ENCODE measurements at places on chromosomes 3 and 15.
A peak's percentile ranks its signal among the peaks of the same experiment; 100 is the strongest.

- no peak for DNase-seq
Measured at GRCh38 chr3:46143951-46144473, 64.1 kb downstream of the CCR1 start.

- no peak for DNase-seq
Measured at GRCh38 chr3:140753865-140754754, 76.2 kb downstream of the TRIM42 start.

DNA sequence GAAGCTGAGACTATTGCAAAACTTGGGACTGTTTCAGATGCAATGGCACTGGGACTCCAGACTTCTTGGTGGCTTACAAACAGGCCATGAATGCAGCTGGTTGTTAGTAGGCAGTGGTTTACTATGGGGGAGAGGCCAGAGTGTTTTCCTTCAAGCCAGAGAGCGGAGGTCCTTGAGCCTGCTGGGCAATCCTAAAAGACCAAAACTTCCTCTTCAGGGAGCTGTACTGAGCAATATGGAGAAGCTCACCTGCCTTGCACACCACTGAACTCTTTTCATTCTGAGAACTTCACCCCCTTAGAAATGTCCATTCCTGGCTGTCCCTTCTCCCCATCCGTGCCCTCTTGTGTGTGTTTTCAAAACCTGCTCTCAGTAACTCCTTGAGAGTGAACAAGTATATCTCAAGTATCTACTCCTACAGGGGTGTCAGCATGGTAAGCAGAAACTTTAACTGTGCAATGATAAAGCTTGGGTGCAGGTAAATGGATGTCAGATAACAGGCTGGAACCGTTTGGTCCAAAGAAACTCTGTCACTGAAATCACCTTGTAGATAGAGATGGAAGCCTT is 213.9 kb downstream of the CLSTN2 start:
- no peak for DNase-seq

DNA sequence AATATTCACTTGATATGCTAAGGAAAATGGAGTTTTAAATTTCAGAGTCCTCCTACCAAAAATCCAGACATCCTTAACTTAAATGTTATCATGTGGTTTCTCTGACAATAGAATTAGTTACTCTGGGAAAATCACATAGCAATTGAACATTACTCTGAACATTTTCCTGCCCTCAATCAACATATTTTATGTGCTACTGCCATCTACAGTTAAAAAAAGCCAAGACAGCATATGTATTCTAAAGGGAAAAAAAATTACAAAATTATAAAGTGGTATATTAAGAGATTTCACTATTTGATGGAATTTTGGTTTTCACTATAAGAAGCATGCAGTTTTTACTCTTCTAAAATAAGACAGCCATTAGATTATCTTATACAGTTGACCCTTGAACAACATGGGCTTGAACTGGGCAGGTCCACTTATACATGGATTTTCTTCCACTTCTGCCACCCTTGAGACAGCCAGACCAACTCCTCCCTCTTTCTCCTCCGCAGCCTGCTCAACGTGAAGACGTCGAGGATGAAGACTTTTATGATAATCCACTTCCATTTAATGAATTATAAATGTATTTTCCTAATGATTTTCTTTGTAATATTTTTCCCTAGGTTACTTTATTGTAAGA is 122.3 kb downstream of the ATP1B3 start:
- DNase-seq = no peak

DNA sequence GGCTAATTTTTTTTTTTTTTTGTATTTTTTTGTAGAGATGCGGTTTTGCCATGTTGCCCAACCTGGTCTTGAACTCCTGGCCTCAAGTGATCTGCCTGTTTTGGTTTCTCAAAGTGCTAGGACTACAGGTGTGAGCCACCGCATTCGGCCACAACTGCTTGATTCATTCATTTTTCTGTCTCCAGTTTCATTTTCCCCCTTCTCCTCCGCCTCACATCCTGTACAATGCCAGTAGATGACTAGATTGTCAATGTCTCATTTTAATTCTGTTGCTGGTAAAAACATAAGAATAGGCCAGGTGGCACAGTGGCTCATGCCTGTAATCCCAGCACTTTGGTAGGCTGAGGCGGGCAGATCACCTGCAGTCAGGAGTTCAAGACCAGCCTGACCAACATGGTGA is 12.0 kb upstream of the ZNF592 start:
- no peak for DNase-seq

DNA sequence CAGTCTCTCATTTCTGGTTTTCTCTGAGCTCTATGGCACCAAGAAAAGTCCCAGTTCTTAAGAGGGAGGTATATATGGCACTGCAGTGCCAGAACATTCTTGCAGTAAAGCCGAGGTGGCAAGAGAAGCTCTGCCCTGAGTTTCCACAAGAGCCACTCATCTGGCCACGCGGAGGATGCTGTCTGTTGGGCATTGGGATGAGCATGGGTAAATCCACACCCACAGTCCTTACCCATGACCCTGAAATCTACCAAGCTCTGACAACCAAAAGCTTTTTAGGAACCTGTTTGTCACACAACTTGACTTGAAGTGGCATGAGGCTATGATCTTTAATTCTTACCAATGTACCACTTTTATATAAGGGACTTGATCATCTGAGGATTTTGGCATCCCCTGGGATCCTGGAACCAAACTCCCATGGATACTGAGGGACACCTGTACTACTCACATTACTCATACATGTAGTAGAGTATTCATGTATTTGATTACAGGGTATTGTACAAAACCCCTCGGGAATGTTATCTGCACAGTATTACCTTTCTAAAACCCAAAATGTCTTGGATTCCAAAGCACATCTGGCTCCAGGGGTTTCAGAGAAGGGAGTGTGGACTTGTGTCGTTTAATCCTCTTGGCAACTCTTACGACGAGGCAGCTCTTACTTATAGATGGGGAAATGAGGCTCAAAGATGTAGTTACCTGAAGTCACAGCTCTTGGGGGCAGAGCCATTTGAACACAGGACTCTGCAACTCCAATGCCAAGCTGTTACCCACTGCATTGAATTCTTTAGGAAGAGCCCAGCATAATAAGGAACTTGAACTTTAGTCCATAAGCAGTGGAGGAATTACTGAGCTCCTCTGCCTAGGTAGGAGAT is 8.8 kb downstream of the RPL32 start:
- no peak for DNase-seq

GRCh38 chr3:15875016-15875689 is 77.4 kb upstream of the ANKRD28 start:
- no peak for DNase-seq

GRCh38 chr3:120678331-120678947 is 3.6 kb downstream of the HGD start:
- peak; percentile 54 for DNase-seq

DNA sequence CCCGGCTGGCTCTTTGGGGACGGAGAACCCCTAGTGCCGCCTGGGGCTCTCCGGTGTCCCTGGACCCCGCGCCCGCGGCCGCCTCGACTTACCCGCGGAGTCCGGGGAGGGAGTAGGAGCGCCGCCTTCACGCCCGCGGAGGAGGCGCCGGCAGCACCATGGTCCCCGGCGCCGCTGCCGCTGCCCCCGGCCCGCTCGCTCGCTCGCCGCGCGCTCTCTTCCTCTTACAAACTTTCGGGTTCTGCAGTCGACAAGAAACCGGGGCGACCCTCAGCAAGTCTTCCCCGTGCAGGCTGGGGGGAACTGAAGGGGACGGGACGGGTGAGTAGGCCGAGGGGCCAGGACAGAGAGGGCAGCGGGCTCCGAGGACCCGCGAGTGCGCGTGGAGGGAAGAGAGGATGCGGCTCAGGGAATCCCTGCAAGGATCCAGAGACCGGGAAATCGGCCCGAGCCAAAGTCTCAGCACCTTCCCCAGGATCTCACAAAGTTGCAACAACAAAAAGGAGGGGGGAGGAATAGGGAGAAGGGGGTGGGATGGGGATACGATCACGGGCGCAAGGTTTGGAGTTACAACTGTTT is 2.0 kb downstream of the FOXP1 start:
- peak; percentile 8 for DNase-seq

DNA sequence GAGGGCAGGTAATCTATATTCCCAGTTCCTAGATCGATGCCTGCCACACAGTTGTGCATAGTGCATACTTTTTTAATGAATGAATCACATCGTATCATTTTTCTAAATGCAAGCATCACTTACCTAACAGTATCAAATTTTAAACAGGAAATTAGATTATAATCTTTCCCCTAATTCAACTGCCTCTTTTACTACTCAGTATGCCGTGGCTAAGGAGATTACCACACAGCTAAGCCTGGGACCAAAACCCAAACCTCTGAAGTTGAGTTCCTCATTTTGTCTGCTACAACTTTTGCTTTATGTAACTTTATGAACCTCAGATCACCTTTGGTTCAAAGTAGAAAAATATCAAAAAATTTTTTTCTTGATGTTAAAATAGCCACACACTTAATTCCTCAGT is 53.2 kb upstream of the FNDC3B start:
- DNase-seq = no peak

GRCh38 chr15:78203346-78204225 is 30.8 kb downstream of the ACSBG1 start:
- no peak for DNase-seq

- DNase-seq = no peak
Measured at GRCh38 chr15:69469467-69470201, 17.0 kb downstream of the RPLP1 start.

DNA sequence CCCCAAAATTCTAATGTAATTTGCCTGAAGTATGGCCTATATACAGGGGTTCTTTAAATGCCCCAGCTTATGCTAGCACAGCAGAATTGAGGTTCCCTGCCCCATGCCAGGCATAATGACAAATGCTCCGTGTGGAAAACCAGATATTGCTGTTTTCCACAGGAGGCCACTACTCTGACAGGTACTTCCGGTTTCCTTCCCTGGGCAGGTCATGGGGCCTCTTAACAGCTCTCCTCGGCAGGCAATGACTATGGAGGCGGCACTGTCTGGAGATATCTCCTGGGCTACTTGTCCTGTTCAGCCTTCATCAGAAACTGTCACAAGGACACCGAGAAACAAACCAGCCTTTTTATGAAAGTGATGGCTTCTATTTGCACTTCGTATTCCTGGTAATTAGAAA is 54.8 kb downstream of the SLC7A14 start:
- no peak for DNase-seq

- DNase-seq = no peak
Measured at GRCh38 chr3:104044002-104044401, 1322.7 kb upstream of the ALCAM start.

- DNase-seq = no peak
Measured at GRCh38 chr3:31948280-31948679, 32.8 kb downstream of the OSBPL10 start.

GRCh38 chr15:44159492-44159891 is 35.6 kb downstream of the FRMD5 start:
- DNase-seq = no peak

DNA sequence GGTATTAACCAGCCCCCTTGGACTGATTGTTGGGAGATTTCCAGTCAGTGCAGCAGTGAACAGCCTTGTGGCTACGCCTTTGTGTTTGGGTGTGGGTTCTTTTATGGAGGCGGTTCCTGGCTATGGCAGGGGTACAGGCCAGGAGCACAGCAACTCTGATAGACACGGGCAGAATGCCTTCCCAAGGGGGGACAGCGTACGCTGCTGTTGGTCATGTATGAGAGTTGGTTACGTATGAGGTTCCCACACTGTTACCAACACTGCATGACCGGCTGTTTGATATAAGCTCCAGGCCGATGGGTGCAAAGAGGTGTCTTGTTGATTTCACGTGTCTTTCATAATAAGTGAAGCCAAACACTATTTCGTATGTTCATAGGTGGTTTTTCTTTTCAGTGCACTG is 187.8 kb downstream of the NSMCE3 start:
- DNase-seq = no peak

DNA sequence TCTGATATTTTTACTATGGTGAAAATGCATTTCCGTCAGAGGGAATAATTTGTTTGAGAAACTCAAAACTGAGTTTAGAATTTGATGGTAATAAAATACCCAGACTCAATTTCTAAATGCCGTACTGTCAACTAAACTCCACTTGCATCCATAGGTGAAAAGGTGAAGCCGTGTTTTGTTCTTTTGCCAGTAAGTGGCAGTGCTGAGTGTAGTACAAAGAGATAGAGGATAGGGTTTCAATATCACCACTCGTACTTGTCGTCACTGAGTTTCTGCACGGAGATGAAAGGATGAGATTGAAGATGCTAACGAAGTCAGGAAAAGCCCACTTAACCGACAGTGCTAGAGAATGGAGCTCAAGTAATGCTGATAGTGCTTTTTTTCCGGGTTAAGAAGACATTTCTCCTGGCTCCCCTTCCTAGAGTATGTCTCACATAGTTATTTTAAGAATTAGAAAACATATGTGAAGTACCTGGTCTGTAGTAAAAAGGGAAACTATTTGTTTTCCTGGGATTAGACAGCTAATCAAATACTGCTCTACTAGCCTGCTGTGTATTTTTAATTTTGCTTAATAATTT is 345.1 kb downstream of the IL5RA start:
- DNase-seq = no peak

DNA sequence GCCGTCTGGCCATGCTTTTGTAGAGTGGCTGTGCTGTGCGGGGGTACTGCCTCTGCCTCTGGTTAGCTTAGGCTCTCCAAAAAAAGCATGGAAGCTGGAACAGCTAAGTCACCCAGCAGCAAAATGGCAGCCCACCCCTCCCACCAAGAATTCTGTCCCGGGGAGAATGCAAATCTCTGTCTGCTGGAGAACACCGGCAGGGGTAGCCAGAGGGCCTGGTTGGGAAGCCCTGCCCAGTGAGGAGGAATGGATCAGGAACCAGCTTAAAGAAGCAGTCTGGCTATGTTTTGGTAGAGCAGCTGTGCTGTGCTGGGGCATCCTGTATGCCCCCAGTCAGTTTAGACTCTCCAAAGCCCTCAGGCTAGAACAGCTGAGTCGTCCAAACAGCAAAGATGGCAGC is 56.2 kb upstream of the PTPRG start:
- DNase-seq = no peak

DNA sequence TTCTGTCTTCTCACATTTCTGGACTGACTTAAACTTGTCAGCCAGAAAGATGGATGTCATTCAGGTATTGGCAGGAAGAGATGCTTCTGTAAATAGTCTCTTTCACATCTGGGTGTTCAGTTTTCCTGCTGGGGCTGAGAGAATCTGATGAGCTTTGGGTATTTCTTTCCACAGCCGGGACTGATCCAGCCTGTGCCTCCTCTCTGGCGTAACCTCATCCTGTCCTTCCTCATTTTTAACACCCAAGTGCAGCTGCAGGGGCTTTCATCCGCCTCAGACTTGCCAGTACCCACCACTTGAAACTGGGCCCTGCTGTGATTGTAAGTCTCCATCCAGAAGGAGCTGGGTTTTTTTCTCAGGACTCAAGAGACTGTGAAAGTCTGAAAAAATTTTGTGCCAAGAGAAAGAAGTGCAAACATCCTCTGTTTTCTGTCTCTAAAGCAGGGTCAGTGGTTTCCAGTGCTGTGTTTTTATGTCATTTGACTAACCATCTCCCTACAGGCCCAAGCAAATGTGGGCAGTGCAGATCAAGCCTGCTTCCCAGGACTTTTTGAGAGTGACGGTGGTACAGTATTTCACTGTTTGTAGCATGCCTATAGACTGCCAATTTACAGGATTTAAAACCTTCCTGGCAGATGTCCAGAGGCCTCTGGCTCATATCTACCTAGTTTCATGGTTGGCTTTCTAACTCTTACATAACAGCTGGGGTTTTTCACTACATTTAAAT is 342.7 kb downstream of the PTPRG start:
- DNase-seq = peak; percentile 24

- DNase-seq = no peak
Measured at GRCh38 chr3:140913728-140914127, 27.9 kb upstream of the SLC25A36 start.

- DNase-seq = no peak
Measured at GRCh38 chr3:134432236-134432635, 53.5 kb downstream of the ANAPC13 start.

GRCh38 chr3:194938845-194939531 is 253.3 kb downstream of the FAM43A start:
- peak; percentile 83 for DNase-seq
